ENCODE measurements at places on chromosomes 11 and 22. TPM values are rescaled to one million over a fixed set of nuclear protein-coding genes. Genes with fewer than 3 reads are reported as not detected.

DNA sequence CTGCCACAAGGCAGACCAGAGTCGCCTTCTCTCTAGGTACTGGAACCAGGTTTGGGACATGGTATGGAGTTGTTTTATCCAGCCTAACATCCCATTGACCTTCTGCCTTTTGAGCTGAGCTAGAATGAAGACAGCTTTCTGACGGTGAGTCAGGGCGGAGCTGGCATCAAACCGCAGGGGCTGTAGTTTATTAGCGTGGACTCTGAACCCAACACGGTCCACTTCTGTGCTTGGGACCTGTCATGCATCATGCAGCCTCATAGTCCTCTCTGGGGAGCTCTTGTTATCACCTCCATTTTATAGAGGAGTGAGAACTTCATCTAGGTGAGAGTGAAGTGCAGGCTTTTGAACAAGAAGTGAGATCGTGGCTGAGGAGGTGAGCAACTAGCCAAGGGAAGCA is 8.3 kb downstream of the GAL3ST1 start:
- DNase-seq: no peak

GRCh38 chr22:32205974-32206773 is 1.3 kb upstream of the RFPL2 start:
- DNase-seq: no peak

DNA sequence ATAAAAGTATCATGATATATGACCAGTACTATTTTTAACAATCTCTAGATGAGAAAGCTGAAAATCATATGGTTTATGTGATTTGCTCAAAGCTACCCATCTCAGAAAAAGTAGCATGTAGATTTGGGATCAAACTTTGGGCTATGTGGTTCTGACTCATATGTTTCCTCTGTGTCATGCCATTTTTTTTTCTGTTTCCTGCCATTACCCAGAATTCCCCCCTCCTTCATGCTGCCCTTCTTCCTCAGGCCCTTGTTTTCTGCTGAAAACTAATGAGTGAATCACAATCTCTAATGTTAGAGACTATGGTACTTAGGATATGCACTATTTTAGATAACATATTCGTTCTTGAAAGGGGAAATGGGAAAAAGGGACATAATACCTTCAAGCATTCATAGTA is 80.7 kb downstream of the JRKL start:
- DNase-seq: no peak

- peak; percentile 89 for DNase-seq
Measured at GRCh38 chr11:130775306-130776060, 140.8 kb downstream of the SNX19 start.

DNA sequence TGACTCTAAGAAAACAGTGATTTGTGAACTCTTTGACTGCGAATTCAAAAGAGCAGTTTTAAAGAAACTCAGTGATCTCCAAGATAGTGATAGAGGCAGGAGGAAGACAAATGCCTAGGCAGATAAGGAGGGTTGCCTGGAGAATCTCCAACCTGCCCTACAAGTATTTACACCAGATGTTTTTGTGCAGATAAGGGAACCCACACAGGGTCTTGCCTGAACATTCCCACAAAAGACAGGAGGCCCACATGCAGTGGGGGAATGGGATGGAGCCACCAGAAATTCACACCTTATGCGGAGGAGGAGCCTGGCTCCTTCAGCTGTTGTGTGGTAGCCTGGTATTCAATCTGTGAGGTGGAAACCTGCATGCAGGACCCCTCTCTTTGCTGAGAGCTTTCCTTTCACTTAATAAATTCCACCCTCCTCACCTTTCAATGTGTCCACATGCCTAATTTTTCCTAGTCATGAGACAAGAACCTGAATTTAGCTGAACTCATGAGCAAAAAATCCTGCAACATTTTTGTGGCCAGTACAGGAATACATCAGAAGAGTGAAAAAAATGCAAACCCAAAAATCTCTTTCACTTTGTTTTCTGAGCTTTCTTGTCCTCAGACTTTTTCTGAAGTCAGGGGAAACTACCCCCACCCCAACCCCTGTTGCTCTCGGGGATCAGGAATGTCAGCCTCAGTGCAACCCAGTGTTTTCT is 8.1 kb upstream of the GLYAT start:
- DNase-seq: peak; percentile 60

DNA sequence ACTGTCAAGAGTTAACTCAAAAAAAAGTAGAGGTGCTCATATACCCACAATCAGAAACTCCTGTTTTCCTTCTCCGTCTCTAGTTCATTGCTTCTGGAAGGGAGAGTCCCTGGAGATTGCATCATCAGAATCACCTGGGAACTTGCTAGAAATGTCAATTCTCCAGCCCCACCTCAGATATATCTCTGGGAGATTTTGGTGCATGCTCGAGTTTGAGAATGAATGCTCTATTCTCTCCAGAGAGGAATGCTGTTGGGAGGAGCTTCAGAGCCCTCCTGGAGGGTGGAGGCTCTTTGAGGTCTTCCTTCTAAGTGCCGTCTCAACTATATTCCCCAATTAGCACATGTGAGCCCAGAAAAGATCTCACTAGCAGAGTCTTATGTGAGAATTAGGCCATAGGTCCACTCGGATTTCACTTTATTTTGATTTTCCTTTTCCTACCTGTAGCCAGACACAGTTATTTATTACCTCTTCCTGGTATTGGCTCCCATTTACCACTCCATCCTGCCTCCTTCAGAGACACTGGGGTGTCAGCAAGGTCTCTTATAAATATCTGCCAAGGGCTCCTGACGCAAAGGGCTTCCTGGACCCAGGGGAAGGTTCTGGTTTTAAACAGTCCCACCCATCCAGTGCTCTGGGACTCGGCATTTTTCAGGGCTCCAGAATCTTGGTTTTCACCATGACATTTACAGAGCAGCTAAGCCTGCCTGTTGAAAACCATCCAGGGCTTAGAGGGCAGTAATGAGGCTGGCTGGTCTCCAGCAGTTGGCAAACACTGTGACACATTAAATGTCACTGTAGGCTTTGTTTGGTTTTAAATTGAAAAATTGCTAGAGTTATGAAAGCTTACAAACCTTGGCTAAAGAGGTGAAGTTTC is 136.2 kb downstream of the CD44 start:
- DNase-seq: no peak

DNA sequence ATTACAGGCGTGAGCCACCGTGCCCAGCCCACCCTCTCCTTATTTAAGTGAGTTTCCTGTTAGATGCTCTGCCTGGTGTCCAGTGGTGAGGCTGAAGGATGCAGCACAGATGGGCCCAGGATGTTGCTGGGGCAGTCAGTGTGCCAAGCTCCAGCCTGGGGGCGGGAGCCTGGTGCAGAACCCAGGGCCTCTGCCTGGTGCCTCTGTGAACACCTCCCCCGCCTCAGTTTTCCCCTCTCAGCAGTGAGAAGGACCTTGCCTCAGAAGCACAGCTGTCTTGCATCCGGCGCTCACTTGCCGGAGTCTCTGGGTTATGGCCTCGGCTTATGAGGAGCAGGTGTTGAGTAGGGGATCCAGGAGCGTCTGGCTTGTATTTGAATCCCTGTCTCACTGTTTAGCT is 116.2 kb downstream of the KIAA1671 start:
- no peak for DNase-seq

DNA sequence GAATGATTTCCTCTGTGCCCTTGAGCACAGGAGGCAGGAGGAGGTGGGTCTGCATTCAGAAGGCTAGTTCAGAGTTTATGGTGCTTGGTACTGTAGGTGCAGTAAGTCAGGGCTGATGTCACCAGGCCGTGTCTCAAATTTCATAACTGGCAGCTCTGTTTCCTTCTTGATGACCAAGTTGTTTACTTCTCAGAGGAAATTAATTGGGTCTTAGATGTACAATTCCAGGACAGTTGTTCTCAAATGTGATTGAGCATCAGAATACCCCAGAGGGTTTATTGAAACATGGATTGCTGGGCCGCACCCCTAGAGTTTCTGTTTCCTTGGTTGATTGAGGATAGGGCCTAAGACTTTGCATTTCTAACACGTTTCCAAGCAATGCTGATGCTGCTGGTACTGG is 6.2 kb downstream of the AMOTL1 start:
- no peak for DNase-seq

GRCh38 chr22:45518580-45518991 is 15.9 kb downstream of the FBLN1 start:
- peak; percentile 65 for DNase-seq

DNA sequence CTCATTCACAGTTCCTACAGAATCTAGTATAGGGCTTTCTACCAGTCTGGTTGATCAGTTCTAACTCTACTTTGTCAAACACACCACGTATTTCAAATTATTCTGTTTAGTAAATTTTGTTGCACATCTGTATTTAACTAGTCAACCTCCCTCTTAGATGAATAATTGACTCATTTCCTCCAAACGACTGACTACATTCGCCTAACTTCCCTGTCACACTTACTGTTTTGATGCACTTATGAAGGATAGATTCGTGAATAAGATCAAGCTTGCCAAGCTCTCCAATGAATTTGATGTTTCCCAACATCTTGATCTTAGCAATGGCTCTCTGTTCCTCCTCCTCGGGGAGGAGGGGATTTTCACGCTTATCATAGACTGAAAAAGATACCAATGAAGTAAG is 5.0 kb downstream of the EIF4G2 start:
- no peak for DNase-seq

- peak; percentile 60 for DNase-seq
Measured at GRCh38 chr11:87368858-87369480, 331.2 kb downstream of the TMEM135 start.

DNA sequence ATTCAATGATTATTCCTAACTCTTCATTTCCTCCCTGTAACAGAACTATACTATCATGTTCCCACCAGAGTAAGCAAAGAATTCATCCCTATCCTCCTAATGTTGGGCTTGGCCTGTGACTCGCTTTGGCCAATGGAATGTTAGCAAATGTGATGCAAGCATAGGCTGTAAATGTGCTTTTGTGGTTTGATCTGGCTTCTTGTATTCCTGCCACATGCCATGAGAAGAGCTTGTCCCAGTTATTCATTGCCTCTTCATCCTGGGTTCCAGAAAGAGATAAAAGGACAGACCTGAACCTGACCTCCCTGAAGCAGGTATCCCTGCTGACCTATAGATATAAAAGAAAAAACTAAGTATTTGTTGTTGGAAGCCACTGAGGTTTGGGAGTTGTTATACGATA is 51.0 kb downstream of the SYTL2 start:
- DNase-seq: peak; percentile 83

GRCh38 chr22:45164270-45165088 is 754 bp downstream of the NUP50 start:
- peak; percentile 17 for DNase-seq

- DNase-seq: no peak
Measured at GRCh38 chr11:64122411-64123410, 43.2 kb downstream of the MACROD1 start.

GRCh38 chr22:31753005-31753633 is 700 bp upstream of the DEPDC5 start:
- no peak for DNase-seq

DNA sequence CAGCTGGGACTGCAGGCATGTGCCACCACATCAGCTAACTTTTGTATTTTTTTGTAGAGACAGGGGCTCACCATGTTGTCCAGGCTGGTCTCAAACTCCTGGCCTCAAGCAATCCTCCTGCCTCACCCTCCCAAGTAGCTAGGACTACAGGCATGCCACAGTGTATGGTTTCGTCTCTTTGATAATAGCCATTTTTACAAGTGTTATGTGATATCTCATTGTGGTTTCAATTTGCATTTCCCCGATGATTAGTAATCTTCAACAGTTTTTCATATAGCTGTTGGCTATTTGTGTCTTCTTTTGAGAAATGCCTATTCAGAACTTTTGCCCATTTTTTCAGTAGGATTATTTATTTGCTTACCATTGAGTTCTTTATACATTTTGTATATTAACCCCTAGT is 9.0 kb upstream of the MTMR3 start:
- no peak for DNase-seq

DNA sequence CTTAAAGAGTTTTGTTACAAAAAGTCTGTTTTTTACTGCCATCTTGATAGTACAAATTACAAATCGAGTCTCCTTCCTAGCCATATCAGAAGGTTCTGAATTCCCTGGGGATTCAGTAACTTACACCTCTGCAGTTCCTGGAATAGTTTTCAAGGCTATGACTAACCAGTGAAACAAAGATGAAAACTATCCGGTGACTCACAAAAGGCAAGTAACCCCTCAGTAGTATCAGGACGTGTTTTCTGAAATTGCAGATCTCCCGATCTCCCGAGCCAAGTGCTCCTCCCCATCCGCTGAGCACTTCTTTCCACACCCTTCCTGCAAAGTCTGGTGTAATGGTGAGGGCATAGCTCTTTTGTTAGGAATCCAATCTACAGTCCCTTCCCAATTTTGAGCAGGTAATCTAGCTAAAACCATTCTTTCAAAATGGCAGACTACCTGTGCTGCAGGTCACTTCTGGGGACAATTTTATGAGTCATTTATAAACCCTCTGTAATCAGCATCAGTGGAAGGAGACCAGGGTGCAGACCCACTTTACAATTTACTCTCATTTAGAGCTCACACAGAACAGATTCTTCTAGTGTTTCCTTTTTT is 7.7 kb downstream of the E2F8 start:
- DNase-seq: peak; percentile 92

DNA sequence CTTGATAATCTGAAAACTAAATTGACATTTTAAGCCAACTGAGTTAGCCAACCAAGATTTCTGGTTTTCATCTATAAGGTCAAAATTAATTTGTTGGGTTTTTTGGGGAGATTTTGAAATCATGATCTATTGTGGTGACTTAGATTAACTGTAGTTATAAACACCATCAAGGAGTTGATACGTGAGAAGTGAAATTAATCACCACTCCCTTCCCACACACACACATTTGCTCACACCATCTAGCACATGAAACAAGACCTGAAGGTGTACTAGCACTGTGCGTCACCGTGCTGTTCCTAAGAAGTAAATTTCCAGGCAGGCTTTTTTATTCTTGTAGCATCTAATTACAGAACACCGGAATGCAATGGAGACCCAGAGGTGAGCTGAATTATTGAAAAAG is 2.1 kb downstream of the OR5B21 start:
- no peak for DNase-seq

DNA sequence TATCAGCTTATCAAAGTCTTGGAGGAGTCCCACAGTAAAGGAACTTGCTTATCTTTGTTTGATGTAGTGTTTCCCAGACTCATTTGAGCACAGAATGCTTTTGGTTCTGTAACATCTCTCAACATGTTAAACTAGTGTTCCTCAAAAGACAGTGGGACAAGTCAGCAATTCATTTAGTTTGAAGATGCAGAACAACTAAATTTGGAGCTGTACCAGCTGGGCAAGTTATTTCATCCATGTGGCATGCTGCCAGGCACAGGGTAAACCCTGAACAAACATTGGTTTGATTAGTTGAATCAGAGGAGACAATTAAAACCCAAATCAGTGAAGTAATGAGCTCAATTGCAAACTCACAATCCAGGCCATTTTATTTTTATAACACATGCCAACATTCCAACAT is 141.2 kb downstream of the CSNK2A3 start:
- DNase-seq: no peak

GRCh38 chr11:72553706-72554105 is 119.4 kb upstream of the CLPB start:
- no peak for DNase-seq

GRCh38 chr11:11977206-11977938 is 31.1 kb downstream of the DKK3 start:
- DNase-seq: peak; percentile 95

Gene CRYBB3
- not detected for total RNA-seq

Gene PTS
- 61.0 TPM for total RNA-seq

Gene BIK
- total RNA-seq: 0.31 TPM

Gene SYCE3
- total RNA-seq: not detected

Gene APOL2
- total RNA-seq: 77.2 TPM

Gene ALDH3B2
- not detected for total RNA-seq

Gene OR8G1
- not detected for total RNA-seq

Gene OR52N4
- not detected for total RNA-seq
